ENCODE measurements at places on chromosomes 3 and 15.

DNA sequence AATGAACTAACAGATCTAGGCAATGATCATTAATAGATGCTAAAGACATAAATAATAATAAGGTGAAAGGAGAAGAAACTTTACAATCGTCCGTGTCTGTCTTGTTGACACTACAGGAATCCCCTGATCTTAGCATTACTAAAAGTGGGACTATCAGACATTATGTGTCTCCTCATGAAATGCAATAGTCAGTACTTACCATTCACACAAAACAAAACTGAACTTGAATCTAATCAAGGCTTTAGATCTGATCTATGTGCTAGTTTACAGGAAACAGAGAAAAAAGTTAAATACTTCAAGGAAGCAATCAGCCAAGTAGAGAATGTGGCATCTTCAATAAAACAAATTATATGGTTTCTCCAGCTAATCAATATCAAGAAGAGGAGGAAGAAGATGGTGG, 73.7 kb downstream of the PIK3CB start:
- DNase-seq: no peak

DNA sequence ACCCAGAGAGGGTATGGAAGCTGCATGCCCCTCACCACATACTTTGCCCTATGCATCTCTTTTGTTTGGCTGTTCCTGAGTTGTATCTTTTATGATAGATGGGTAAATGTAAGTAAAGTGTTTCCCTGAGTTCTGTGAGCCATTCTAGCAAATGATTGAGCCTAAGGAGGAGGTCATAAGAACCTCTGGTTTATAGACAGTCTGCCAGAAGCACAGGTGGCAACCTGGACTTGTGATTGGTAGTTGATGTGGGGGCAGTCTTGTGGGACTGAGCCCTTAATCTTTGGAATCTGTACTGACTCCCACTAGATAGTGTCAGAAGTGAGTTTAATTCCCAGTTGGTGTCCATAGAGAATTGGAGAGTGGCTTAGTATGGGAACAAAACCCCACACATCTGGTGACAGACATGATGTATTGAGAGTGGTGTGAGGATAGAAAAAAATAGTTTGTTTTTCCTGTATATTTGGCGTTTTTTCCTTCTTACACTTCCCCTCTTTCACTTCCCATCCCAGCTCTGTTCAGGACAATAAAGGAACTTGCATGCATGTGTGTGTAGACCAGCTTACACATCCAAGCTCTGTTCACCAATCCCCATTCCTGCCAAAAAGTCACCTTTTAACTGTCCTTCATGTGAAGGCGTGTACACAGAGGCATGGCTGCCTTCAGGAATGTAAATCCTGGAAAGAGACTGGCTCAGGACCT, 38.1 kb upstream of the SPPL2A start:
- no peak for DNase-seq

GRCh38 chr3:62371720-62372591, 1.4 kb downstream of the FEZF2 start:
- no peak for DNase-seq

DNA sequence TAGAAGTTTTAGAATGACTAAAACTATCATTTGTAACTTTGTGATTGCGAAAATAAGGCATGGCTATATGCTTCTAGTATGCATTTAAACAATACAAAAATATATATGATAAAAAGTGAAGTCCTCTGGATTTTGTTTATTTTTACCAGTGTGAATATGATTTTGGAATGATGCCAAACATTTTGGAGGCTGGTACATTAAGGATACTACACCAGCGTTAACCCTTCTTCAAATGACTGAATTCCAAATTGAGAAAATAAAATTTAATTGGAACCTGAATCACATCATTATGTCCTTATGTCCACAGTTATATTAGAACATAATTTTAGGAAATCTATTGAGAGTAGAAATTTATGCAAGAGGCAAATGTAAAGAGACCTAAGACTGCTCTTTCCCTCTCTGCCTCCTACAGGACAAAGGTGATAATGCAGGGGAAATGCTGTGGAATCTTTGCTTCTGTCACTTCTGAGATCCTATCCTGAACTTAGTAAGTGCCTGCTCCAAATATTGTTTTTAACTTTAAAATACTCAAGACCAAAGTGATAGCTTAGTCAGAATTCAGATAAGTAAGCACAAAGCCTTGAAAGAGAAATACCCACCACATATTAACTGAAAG, 121.1 kb upstream of the NANOGP8 start:
- no peak for DNase-seq

- DNase-seq: no peak
These were observed 260.9 kb downstream of the TIGIT start for GRCh38 chr3:114554731-114555130.

DNA sequence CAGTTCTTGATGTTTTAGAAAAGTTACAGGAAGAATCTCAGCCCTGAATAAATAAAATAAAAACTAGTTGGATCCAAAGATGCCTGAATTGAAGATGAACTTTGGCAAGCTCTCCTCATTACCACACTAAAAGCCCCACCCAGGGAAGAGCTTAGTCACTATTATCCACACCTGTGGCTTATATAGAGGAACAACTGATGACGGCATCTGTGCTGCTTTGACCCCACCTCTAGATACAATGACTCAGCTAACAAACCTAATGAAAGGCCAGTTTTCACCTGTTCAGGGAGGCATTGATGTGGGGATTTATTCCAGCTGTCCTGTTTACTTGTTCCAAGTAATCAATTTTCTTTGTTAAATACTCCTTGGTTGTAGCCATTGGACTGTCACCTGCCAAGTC, 604.7 kb upstream of the EPHA6 start:
- no peak for DNase-seq

DNA sequence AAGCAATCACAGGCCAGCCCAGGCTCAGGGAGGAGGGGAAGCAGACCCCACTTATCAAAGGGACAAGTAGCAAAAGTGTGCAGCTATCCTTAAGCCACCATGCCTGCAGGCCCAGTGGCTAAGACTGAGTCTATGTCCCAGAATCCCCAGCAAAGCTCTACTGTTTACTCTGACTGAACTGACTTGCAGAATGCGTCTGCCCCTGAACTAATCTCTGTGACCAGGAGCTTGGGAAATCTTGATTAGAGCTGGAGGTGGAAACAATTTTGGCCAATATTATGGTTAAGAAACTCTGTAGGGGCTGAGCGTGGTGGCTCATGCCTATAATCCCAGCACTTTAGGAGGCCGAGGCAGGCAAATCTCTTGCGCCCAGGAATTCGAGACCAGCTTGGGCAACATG, 22.6 kb downstream of the DPH3 start:
- no peak for DNase-seq

DNA sequence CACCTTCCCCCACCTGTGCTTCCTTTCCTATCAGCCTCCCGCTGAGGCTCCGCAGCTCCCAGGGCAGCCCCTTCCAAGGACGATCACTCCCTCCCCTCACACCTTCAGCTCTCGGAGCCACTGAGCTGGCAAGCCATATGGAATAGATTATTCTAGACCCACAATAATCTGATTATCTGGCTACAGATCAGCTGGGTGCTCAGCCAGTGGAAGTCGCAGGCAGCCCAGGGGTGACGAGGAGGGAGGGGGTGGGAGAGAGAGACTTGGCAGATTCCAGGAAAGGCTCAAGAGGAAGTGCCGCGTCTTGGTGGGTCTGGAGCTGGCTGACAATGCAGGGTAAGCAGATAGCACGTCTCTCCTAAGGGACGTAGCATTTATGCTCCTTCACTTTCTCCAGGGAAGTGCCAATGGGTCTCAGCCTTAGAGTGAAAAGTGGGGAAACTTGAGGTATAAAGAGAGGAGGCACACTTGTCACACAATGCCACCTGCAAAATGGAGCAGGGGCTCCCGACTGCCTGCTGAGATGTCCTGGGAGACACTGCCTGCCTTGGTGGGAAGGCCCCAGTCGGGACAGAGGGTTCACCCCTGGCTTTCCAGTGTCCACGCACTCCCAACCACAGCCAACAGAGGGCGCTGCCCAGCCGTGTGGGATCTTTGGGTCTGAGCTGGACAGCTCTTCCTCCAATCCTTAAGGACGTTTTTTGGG, 9.4 kb upstream of the MESP1 start:
- peak; percentile 91 for DNase-seq

DNA sequence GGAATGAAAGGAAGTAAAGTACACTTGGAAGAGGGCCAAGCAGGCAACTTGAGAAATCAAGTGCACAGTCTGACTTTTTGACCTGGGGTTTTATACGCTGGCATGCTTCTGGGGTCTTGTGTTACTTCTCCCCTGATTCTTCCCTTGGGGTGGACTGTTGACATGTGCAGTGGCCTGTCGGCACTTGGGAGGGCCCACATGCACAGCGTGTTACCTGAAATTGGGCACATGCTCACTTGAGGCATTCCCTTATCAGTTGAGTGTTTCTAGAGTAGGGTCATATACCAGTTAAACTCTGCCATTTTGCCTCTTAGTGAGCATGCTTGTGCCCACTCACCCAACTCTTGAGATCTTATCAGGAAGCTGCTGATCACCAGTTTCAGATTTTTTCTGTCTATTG, 329.1 kb upstream of the SOX2 start:
- DNase-seq: no peak

DNA sequence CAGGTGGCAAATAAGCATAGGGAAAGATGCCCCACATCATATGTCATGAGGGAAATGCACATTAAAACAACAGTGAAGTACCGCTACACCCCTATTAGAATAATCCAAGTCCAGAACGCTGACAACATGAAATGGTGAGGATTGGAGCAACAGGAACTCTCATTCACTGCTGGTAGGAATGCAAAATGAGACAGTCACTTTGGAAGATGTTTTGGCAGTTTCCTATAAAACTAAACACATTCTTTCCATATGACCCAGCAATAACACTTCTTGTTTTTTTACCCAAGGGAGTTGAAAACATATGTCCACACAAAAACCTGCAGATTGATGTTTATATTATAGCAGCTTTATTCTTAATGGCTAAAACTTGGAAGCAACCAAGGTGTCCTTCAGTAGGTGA, 116.4 kb upstream of the TOPAZ1 start:
- DNase-seq: no peak

All from neural crest cell (in vitro differentiated cells).